Type B pancreatic cell (in vitro differentiated cells): ENCODE measurements at places on chromosomes 11 and 22. TPM values are rescaled to one million over a fixed set of nuclear protein-coding genes. Genes with fewer than 3 reads are reported as not detected.

The DLG2 gene
- 2.3 and 5.9 TPM in 2 replicates for total RNA-seq

The MMP27 gene
- not detected in 2 replicates for total RNA-seq

The MPZL3 gene
- total RNA-seq, result 10.2 and 32.1 TPM in 2 replicates

The ZNHIT2 gene
- 11.4 and 12.2 TPM in 2 replicates for total RNA-seq

The TRIM48 gene
- total RNA-seq, result not detected in 2 replicates

- peaks cover 15% of the 10 kb centered on the region for H3K4me1 ChIP-seq
- peaks cover 48% of the 10 kb centered on the region for H3K27me3 ChIP-seq
- peak within 1 kb of the TSS; percentile 92 for H3K4me3 ChIP-seq
- peak within 1 kb of the TSS; percentile 16 for H3K27ac ChIP-seq
- peaks cover 9% of the 10 kb centered on the region for H3K36me3 ChIP-seq
These were observed at the start of gene DKK3 for GRCh38 chr11:12007769-12008737. Gene DKK3 (minus strand): TSS chr11:12008626. CDS start chr11:12008582, 44 bp downstream.

DNA sequence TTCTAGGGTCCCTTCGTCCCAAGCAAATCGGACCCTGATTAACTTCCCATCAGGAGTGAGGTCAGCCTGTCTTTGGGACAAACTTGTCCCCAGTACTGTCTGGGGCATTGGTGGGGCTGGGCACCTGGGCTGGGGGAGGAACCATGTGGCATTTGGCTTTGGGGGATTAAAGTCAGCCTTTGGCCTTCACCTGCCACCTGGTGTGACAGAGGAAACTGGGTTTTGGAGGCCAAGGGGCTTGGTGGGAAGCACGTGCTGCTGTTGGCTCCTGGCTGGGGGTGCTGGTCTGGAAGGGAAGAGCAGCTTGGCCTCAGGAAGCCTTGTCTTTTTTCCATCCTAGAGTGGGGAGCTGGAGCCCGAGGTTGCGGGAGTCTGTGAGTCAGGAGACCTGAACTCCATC, 78.4 kb upstream of the NECTIN1 start:
- DNase-seq, result no peak
- no peak overlapping the region for H3K27ac ChIP-seq

GRCh38 chr11:28090052-28090749, 17.8 kb downstream of the KIF18A start:
- no peak for DNase-seq
- peaks cover 17% of the 10 kb centered on the region for H3K36me3 ChIP-seq
- no peaks in the 10 kb centered on the region for H3K4me1 ChIP-seq
- H3K27ac ChIP-seq, result no peak overlapping the region

DNA sequence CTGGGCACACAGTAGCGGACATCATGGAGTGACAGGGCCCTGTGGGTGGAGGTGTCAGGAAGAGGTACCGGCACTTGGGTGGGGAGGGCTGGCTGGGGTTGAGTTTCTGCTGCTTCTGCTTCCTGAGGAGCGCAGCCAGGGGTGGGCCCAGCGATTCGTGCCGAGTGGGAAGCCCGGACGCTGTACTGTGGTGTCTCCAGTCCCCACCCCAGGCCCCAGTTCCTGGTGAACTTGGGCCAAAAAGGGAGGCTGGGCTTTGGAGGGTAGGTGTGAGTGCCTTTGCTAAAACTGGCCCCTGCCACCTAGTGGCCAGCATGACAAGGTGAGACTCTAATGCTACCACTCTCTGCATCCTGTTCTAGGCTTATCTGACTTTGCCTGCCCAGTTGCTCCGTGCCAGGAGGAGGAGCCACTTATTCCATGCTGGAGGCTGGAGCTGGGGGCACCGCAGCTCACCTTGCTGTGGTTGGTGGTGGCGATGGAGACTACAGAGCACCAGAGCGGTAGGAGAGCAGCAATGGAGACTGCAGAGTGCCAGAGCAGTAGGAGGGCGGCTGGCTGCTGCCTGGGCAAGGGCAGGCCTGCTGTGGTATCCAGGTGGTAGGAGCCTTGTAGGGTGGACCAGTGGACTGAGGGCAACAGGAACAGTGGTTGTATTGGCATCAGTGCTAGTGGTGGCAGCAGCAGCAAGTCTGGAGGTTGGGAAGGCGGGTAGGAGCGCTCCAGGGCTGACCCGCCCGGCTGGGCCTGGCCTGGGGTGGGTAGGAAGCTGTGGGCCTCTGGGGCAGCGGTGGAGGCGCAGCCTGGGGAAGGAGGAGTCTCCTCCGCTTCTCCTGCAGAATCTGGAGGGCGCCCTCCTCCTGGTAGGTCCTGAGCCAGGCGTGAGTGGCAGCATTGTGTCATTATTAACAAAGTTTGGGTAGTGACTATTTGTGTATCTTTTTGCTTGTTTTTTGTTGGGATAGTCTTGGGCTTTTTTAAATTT, 2.2 kb upstream of the RFPL2 start:
- peaks cover 39% of the 10 kb centered on the region for H3K27me3 ChIP-seq
- DNase-seq, result no peak
- H3K4me3 ChIP-seq, result peak overlapping the region; percentile 78
- no peaks in the 10 kb centered on the region for H3K36me3 ChIP-seq
- no peak overlapping the region for H3K27ac ChIP-seq
- H3K4me1 ChIP-seq, result peaks cover 13% of the 10 kb centered on the region

GRCh38 chr11:889687-890475, 20.7 kb downstream of the CHID1 start:
- H3K4me1 ChIP-seq, result no peaks in the 10 kb centered on the region
- no peaks in the 10 kb centered on the region for H3K27me3 ChIP-seq
- H3K27ac ChIP-seq, result no peak overlapping the region
- H3K36me3 ChIP-seq, result no peaks in the 10 kb centered on the region
- H3K4me3 ChIP-seq, result no peak overlapping the region

GRCh38 chr11:91199866-91200265, 977.0 kb upstream of the CHORDC1 start:
- no peak overlapping the region for H3K4me3 ChIP-seq
- H3K36me3 ChIP-seq, result no peaks in the 10 kb centered on the region
- no peak overlapping the region for H3K27ac ChIP-seq
- no peak for DNase-seq
- H3K4me1 ChIP-seq, result no peaks in the 10 kb centered on the region

- H3K27ac ChIP-seq, result no peak overlapping the region
- no peak for DNase-seq
- H3K27me3 ChIP-seq, result peaks cover 4% of the 10 kb centered on the region
- peaks cover 20% of the 10 kb centered on the region for H3K4me1 ChIP-seq
These were observed 3.9 kb downstream of the CDC42EP1 start for GRCh38 chr22:37564111-37564711.

GRCh38 chr11:43269254-43269918, 42.4 kb upstream of the API5 start:
- no peak overlapping the region for H3K27ac ChIP-seq
- H3K4me1 ChIP-seq, result peaks cover 5% of the 10 kb centered on the region
- no peak overlapping the region for H3K4me3 ChIP-seq
- H3K36me3 ChIP-seq, result no peaks in the 10 kb centered on the region
- no peaks in the 10 kb centered on the region for H3K27me3 ChIP-seq

DNA sequence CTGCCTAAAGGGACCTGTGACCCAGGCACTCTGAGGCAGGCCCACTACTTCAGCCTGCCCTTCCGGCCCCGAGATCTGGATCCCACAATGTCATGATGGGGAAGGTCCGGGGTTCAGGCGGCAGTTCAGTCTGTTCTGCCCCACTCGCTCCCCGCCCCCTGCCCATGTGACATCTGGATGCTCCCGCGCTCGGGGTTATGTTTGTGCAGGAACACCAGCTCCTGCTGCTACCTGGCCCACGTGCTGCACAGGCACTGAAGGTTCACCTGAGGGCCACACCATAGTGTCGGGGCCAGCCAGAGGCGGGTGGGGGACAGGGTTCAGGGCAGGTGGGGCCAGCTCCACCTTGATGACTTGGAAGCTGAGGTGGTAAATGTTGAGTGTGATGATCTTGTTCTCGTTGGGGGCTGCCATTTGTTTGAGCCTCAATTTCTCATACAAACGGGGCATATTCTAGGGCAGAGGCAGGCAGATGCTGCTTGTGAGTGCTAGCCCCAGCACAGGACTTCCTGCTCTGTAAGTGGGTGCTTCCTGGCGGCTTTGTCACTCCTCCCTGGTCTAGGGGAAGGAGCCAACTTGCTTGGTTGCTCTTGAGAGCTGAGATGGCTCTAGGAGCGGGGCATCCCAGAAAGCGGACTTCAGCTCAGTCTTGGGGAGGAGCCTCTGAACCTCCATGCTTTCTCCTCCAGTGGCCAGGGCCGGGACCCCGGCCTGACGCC, 4.4 kb upstream of the SIPA1 start:
- no peaks in the 10 kb centered on the region for H3K4me1 ChIP-seq
- H3K36me3 ChIP-seq, result no peaks in the 10 kb centered on the region
- no peak overlapping the region for H3K27ac ChIP-seq
- H3K4me3 ChIP-seq, result no peak overlapping the region
- no peak for DNase-seq
